MG63 (cell line): ENCODE measurements at places on chromosomes 5 and 9.

GRCh38 chr5:133635051-133635450 is 22.7 kb upstream of the FSTL4 start:
- DNase-seq: peak; percentile 29

- DNase-seq: peak; percentile 23
Observed at GRCh38 chr9:84669288-84670137, at the start of gene NTRK2. TSS of gene NTRK2 (plus strand) at chr9:84669729. CDS start at chr9:84670749, 1,020 bp downstream.

GRCh38 chr9:102867488-102867887 is 127.6 kb upstream of the CYLC2 start:
- peak; percentile 76 for DNase-seq

DNA sequence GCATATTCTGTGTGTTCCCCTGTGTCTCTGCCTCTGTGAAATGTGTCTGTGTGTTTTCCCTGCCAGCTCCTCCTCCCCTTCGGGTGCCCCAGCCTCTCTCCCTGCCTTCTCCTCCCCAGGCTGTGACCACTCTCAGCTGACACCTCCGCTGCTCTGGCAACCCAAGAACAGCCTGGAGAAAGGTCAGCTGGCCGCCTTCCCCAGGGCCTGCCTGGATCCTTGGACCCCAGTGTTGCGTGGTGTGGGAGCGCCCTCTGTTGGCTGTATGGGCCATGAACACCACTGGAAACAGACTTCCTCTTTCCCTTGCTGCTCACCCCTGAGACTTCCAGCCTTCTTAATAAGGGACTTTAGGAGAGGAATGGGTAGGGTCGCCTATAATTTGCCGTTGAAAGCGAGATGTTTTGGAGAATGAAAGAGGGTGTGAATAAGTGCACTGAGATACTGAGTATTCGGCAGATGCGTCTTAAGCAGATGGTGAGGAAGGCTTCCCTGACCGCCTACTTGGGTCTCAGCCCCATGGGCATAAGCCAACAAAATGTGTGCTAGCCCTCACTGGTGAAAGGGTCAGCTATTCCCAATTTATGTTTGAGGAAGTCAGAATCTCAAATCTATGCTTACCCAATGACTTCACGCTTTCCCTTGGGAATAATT is 114.9 kb upstream of the TRIM32 start:
- DNase-seq: peak; percentile 76

GRCh38 chr5:370311-370958 is 48.9 kb downstream of the AHRR start:
- no peak for DNase-seq

- no peak for DNase-seq
Observed at GRCh38 chr5:171449426-171449825, 30.0 kb downstream of the FGF18 start.

GRCh38 chr9:75830303-75830702 is 60.2 kb upstream of the PCSK5 start:
- DNase-seq: no peak

DNA sequence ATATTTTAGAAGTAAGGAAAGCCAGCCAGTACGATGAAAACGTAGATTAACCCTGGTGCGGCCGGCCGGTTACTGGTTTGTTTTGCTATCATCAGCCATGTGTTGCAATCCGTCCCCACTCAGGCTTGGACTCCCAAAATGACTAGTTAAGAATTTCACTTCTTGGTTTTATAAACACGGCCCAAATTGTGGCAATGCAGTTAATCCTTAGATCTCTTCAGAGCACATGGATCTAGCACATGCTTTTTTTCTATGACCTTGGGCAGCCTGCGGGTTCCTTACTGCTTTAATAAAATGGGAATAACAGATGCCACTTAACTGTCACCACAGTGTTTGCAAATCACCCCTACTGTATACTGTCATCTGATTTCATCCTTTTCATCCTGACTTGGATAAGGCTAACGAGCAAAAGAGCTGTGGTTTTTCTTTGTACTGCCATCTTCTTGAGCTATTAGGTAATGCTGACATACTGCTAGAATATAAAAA is 1.5 kb downstream of the NDFIP1 start:
- no peak for DNase-seq
